ENCODE measurements at places on chromosomes 7 and 10.
A peak's percentile ranks its signal among the peaks of the same experiment; 100 is the strongest.

GRCh38 chr10:20709708-20710107 lies 187.4 kb downstream of the NEBL start:
- no peak for DNase-seq

- no peak for DNase-seq
Observed at GRCh38 chr10:682931-683447, 6.5 kb downstream of the DIP2C start.

- DNase-seq, result peak; percentile 100
Observed at GRCh38 chr7:80942261-80943041, 23.6 kb upstream of the SEMA3C start.

DNA sequence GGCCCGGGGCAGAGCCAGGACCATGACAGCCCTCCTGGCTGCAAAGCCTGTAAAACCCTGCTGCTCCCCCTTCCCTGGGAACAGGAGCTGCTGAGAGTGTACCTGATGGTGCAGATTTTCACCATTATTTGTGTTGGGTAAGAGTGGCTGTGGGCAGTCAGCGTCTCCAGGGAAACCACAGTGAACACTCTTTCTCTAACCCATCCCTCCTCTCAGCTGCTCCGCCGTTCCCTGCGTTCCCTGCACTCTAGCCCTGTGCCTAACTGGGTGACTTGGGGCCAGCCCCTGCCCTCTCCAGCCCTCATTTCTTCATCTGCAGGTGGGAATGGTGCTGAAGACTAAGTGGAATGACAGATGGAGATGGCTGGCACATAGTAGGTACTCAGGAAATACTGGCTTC lies 75.9 kb upstream of the PCBD1 start:
- DNase-seq, result no peak

DNA sequence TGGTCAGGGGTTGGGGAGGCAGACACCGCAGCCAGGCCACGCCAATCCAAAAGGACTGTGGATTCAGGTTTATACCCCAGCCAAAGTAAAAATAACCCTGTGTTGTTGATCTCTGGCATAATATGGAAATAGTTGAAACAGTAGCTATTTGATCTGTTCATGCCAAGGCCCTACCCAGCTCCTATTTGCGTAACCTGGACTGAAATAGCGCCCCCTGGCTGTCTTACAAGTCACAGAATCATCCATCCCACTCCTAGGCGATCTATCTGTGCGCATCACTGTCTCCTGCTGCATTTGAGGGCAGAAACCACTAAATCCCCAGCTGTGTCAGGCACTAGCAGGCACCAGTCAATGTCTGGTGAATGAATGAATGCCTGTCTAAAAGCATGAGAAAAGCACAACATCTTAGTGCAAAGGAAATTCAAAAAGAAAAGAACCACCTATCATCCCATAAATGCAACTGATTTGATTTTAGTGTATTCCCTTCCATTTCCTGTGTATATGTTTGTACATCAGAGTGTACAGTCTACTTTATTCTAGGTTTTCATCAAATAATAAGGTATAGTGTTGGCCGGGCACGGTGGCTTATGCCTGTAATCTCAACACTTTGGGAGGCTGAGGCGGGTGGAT lies 160.0 kb downstream of the SLIT1 start:
- peak; percentile 54 for DNase-seq
